Sciatic nerve (tissue), 2 donors: ENCODE measurements at places on chromosomes 12 and 14.

DNA sequence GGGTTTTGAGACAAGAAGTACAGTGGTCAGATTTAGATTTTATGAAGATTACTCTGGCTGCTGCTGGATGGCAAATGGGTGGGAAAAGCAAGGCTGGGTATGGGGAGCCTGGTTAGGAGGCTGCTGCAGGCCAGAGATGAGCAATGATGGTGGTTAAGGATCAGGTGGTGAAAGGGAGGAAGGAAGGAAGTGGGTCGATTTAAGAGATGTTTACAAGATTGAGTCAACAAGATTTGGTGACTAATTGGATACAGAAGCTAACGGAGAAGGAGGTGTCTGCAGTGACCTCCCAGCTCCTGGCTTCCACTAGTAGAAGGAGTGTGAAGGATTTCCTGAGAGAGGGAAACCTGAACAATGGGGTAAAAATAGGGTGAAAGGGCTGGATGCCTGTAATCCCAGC lies 18.7 kb downstream of the NOS1 start:
- no peak for DNase-seq

DNA sequence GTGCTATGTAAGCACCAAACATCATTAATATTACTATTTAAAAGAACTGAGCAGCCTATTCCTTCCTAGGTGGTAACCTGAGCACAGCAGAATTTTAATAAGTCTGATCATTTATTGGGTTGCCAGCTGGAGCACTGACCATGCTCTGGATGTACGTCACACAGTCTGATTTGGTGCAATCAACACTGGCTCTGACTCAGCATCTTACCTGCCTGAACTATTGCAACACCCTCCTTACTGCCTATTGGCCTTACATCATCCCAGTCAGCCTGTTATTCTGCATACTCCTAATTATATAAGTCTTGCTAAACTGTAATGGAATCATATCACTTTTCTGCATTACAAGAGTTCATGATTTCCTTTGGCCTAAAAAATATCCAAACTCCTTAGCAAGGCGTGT lies 149.7 kb downstream of the PTPRO start:
- no peak for DNase-seq

GRCh38 chr14:31096255-31096654 lies 70.1 kb upstream of the STRN3 start:
- DNase-seq: no peak

DNA sequence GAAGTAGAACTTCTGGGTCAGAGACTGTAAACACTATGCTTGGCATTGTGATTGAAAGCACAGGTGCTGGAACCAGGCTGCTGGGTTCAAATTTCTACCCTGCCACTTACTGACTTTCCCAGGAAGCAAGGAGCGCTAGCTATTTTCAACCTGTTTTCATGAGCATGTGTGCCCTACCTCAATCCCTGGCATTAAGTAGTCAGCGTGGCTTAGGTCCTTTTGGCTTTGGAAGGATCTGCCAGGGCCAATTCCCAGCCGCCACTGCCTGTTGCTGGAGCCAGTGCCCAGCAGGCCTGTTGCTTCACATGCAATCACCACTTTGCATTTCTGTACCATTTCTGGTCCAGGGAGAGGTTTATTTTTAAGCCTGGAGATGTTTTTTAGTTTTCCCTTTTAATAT lies 196.3 kb downstream of the TRHDE start:
- DNase-seq: no peak

DNA sequence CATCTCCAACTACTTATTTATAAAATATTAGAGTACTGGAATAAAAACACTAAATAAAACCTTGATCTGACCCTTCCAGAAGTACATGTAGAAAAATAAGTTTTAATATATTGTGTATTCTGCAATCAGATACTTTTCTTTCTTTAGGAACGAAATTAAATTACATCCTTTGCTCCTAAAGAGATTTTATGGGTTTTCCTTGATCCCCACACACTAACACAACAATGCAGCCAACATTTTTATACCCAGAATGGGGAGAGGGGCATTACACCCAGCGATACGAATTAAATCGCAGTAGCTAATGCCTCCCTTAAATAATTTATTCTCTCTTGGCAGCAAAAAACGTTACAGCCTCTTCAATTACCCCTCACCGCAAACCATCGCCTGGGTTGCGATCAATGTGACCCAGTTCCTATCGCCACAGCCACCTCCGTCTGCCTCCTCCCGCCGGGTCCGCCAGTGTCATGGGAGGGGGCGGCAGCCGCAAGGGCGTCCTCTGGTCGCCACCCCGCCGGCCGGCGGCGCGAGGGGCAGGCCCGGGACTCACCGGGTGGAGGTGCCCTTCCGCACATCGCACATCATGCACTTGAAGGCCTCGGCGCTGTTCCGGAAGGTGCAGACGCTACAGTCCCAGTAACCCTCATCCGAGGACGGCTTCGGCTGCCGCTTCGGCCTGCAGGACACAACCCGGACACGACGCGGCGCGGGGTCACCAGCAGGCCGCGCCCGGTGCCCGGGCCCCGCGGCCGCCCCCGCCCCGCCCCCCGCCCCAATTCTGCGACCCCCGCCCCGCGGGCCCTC lies 796 bp downstream of the YAF2 start:
- DNase-seq: peak; percentile 77

GRCh38 chr14:25518364-25518763 lies 468.4 kb upstream of the STXBP6 start:
- no peak for DNase-seq

GRCh38 chr14:50093496-50093895 lies 22.9 kb downstream of the VCPKMT start:
- no peak for DNase-seq

GRCh38 chr12:56145217-56145616 lies 7.2 kb upstream of the MYL6B start:
- DNase-seq: no peak

- DNase-seq: no peak
Measured at GRCh38 chr14:80136358-80136757, 74.9 kb downstream of the DIO2 start.

GRCh38 chr14:91929700-91930099 lies 17.8 kb downstream of the FBLN5 start:
- DNase-seq: no peak

GRCh38 chr14:68824517-68825347 lies 31.9 kb upstream of the ZFP36L1 start:
- DNase-seq: peak; percentile 91

GRCh38 chr14:27623782-27624181 lies 1025.9 kb upstream of the NOVA1 start:
- DNase-seq: no peak

- no peak for DNase-seq
Measured at GRCh38 chr12:31120392-31121008, 46.8 kb downstream of the DDX11 start.

DNA sequence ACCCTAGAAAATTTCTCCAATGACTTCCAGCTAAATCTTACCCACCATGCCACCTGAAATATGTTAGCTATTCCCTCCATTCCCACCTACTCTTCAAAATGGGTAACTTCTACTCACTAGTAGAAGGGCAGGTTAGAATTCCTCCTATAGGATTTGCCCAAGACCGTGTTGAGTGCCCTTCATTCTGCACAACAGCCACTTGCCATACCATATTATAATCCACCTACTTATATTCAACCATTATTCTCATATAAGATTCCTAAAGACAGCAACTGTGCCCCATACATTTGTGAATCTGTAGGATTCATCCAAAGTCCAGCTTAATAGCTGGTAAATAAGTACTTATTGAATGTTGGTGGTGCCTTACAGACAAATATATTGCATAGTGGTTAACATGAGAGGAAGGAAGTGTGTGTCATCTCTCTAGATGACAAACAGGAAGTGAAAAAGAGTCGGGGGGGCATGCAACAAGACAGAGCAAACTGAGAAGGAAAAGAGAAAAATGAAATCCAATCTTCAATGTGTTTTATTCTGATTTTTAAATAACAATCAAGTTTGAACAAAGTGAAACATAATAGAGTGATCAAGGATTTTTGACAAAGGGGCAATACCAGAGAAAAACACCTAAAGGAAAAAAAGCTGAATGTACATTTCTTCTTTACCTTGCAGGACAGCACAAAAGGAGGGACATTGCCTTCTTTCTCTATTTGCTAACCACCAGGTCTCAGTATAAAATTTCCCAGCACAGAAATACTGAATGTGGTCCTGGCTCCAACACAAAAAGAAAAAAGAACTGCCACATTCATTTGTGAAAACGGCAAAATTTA lies 389.3 kb upstream of the USP15 start:
- no peak for DNase-seq

- no peak for DNase-seq
Measured at GRCh38 chr12:65896743-65897142, 72.5 kb downstream of the HMGA2 start.

GRCh38 chr12:48000878-48001504 lies 3.3 kb downstream of the COL2A1 start:
- peak; percentile 57 for DNase-seq

DNA sequence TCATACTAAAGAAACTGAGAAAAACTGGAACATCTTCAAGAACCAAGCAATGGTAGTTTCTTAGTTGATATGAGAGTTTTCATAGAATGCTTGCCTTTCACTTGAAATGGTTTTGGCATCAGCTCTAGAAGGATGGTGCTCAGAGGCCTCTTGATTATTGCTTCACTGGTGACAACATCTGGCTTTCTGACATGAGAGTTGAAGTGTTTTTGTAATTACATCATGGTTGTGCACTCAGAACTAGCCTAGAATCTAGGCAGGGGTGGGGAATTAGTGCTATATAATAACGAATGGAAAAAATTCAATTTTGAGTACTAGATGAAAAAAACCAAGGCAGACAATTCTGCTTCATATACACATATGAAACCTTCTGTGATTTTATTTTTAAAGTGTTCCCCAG lies 172.8 kb upstream of the LMNTD1 start:
- no peak for DNase-seq

DNA sequence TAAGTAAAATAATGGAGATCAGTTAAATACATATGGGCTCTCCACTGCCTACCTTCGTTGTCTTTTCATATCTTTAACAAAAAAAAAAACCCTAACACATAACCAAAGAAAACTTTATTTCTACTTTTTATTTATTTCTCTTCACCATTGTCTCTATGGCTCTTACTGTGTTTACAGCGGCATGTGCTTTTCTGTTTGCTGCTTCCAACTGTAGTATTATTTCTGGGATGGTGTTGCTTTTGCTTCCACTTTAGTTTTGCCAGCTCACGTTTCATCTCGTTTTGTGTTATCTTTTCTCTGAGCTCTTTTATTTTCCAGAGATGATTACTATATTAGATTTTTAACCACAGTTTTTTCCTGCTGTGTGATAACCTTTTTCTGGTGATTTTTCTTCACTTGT lies 46.1 kb downstream of the KTN1 start:
- DNase-seq: no peak

GRCh38 chr14:91379579-91379932 lies 38.1 kb downstream of the CCDC88C start:
- DNase-seq: no peak

GRCh38 chr12:45234139-45234865 lies 18.4 kb downstream of the ANO6 start:
- DNase-seq: no peak

- no peak for DNase-seq
Measured at GRCh38 chr12:107684990-107685359, 624 bp upstream of the PWP1 start.

GRCh38 chr14:56676042-56676441 lies 96.4 kb downstream of the TMEM260 start:
- DNase-seq: no peak

- no peak for DNase-seq
Measured at GRCh38 chr12:132453361-132454192, 36.4 kb upstream of the FBRSL1 start.

- no peak for DNase-seq
Measured at GRCh38 chr14:84825481-84826251, 704.3 kb upstream of the FLRT2 start.

GRCh38 chr12:42128327-42128726 lies 16.3 kb downstream of the GXYLT1 start:
- no peak for DNase-seq

DNA sequence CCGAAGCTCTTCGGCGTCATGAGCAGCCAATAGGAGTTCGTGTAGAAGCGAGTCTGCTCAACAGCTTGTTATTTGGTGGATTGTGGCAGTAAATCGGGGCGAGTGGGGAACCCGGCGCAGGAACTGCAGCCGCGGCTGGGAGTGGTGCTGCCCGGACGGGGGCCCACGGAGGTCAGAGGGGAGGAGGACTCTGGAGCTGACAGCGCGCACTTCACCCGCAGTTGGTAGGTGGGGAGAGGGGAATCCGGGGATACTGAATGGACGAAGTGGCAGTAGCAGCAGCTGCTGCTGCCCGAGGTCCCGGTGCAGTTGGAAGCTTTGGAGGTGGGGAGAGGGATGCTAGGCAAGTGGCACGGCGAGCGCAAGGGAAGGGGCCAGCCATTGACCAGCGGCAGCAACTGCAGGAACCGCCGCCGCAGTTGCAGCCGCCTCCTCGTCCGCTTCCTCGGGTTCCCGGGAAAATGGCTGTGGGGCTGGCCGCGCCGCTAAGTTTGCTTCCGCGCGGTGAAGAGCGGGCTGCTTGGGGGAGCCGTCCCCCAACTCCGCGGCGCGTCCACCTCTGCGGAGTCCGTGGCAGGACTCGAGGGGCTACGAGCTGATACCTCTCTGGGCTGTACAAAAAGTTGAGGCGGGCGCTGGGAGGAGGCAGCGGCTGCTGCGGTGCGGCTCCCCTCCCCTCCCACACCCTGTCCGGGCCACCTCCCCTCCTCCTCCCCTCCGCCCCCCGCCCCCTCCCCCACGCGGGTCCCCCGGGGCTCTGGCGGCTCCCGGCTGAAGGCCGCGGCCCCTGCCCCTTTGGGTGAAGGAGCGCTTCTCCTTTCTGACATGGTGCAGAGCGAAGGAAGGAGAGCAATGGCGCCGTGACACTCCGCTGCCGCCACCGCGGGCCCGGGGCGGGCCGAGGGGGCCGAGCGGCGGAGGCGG lies at the start of gene ARID4A:
Gene ARID4A, plus strand, starts transcription at position 79 of the 924 bp plus-strand sequence. CDS start 1,300 bp downstream, outside the sequence.
- DNase-seq: peak; percentile 90

DNA sequence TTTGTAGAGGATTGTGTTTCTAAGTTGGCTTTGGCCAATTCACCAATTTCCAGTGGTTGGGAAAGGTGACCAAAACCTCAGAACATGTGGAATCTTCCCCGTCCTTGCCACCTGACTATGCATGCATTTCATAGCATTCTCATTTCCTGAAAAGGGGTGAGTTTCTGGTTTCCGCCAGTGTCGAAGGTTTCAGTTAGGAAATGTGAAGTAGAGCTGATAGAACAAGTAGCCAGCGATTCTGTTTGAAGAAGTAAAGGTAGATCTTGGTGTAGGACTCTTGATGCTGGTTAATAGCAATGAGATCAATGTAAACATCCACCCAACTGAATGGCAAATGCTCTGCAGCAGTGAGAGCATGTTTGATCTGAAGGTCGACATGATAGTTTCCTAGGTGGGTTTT lies 15.9 kb downstream of the SMOC1 start:
- DNase-seq: no peak

GRCh38 chr12:68139941-68140340 lies 19.6 kb downstream of the IFNG start:
- no peak for DNase-seq

DNA sequence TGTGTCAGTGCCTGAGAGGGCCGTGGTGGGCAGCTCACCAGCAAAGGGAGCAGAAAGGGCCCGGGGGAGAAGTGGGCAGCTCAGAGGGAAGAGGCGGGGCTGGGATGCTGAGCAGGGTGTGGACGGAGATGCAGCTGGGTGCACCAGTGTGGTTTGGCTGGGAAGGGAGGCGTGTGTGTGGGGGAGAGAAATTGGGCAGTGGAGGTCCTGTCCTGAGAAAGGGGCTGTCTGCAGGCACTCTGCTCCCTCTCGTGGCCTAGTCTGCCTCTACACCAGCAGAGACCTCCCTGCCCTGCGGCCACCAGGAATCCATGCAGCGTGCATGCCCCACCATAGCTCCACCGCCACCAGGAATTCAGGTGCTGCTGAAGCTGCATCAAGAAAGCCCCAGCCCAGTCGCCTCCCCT lies 6.4 kb downstream of the TMEM121 start:
- DNase-seq: no peak

- no peak for DNase-seq
Measured at GRCh38 chr14:101727611-101728366, 33.7 kb upstream of the PPP2R5C start.

GRCh38 chr12:50004696-50005095 lies 20.6 kb downstream of the RACGAP1 start:
- no peak for DNase-seq
